ENCODE measurements at places on chromosomes 13 and 19.

- DNase-seq = no peak
Observed at GRCh38 chr19:36686365-36687213, 823 bp upstream of the ZNF567 start.

DNA sequence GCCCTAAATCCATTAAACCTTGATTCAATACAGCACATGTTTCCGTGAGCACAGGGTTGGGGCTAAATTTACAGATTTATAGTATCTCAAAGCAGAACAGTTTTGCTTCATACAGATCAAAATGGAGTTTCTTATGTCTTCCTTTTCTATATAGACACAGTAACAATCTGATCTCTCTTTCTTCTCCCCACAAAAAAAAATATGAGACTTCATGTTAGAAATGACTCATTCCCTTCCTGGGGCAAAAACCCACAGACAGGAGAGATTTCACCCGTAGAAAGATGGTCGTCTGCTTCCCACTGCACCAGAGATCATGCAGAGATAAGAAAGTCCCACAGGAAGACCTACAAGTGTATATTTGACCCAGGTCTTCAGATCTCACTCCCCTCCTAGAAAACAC is 7.7 kb upstream of the ZNF611 start:
- no peak for DNase-seq

DNA sequence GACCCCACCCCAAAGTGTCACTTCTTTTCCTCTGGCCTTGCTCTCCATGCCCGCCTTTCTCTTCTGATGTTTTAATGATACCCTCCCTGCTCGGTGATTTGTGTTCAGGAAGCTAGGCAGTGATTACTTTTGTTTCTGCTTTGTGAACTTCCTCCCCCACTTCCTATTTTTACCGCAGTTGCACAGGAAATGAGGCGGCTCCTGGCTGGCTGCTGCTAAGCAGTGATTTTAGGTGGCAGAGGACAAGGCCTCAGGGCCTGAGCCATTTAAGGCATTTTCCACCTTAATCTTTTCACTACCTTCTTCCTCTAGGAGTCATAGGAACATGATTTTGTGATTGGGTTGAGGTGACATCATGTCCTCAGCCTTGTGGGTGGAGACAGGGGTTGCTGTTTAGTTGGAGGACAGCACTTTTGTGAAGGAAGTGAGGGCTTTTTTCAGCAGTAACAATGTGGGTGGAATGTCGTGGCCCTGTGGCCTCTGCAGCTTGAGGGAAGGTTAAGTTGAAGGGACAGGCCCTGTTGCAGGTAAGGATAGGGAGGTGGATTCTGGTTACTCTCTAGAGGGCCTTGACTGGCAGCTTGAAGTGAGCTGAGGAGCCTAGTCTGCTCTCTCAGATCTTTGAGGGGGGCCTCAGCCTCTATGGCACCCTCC is 15.7 kb downstream of the GARRE1 start:
- no peak for DNase-seq

DNA sequence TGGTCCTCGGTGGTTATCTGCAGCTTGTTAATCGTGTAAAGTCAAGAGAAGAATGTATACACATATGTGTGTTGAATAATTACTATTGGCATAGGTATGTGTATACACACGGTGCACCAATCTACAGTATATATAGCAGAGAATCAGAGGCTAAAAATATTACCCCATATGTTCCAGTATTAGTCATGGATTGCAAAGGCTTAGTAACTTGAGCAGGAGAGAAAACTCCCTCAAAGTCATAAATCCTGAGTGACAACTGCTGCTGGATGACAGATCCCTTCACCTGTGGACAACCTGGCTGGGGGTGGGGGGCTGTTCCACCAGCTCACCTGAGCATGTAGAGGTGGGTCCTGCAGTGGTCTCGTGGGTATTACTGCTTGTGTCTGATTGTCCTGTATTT is 185.0 kb downstream of the ZNF536 start:
- no peak for DNase-seq

- DNase-seq = no peak
Observed at GRCh38 chr13:112574834-112575613, 12.9 kb downstream of the TUBGCP3 start.

DNA sequence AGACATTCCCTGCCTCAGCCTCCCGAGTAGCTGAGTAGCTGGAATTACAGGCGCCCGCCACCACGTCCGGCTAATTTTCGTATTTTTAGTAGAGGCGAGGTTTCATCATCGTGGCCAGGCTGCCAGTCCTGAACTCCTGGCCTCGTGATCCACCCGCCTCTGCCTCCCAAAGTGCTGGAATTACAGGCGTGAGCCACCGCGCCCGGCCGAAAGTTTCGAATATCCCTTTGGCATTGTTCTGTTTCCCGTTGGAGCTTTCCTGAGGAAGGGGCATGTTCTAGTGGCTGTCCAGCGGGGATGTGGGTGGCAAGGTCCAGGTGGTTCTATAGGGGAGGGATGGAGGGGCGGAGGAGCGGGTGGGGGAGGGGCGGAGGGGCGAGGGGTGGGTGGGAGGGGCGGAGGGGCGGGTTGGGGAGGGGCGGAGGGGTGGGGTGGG is 2.1 kb upstream of the BSG start:
- DNase-seq = no peak

DNA sequence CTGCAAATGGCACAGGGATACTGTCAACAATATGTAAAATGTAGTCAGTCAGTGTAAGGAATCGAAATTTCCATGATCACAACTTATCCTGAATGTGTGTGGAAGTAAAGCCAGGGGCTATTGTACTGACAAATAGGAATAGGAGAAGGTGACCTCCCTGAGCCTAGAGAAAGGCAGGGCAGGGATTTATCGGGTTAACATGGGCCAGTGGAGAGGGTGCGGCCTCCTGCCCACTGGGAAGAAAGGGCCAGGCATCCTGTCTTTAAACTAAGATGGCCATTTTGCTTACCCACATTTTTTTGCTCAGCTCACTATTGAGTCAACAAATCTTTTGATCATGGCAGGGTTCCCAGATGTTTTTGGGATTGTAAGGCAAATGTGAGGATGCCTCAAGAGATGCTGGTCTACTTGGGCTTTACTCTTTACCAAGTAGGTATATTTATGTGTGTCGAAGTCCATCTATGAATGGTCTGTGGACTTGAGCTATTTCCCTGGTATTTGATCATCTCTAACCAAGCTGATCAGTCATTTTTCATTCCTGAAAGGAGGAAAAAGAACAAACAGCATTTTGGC is 116.6 kb upstream of the RNF113B start:
- DNase-seq = no peak

- no peak for DNase-seq
Observed at GRCh38 chr13:79511611-79512010, 30.7 kb downstream of the NDFIP2 start.

DNA sequence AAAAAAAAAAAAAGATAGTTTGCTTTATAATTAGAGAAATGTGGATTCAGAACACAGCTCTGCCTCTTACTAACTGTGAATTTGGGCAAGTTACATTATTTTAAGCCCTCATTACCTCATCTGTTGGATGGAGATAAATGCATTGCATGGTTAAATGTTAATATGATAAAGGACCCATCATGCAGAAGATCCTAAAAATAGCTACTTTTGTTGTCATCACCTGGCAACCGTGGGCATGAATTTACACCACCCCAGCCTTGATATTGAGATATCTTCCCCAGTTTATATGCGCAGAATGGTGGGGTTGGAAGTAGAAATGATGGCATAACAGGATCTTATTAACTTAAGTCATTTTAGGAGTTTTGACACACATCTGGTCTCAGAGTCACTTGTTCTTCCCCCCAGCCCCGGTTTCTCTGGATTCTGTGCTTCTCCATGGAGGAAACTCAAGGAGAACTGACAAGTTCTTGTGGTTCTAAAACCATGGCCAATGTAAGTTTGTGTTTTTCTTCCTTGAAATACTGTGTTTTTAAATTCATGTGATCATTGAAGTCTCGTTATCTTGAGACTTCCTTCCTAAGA is 8.9 kb downstream of the ZNF546 start:
- DNase-seq = no peak

- DNase-seq = no peak
Observed at GRCh38 chr13:77065461-77066147, 38.6 kb upstream of the FBXL3 start.

GRCh38 chr13:72700509-72700908 is 26.9 kb downstream of the MZT1 start:
- no peak for DNase-seq

- no peak for DNase-seq
Observed at GRCh38 chr13:25117312-25117711, 21.4 kb downstream of the PABPC3 start.

DNA sequence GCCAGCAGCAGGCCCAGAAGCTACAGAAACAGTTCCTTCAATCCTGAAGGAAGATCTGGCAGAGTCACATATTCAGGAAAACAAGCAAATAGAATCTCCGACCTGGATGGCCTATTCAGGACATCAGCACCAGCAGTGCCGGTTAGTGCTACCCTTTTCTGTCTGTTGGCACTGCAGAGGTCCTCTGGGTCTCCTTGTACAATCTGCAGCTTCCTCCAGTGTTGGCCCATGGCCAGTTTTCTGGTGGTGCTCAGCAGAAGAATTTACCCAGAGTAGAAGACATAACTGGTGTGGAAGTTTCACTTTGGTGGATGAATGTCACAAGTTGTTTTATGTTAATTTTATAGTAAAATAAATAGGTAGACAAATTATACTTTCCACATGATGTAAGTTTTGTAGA is 498.1 kb downstream of the COG6 start:
- no peak for DNase-seq

DNA sequence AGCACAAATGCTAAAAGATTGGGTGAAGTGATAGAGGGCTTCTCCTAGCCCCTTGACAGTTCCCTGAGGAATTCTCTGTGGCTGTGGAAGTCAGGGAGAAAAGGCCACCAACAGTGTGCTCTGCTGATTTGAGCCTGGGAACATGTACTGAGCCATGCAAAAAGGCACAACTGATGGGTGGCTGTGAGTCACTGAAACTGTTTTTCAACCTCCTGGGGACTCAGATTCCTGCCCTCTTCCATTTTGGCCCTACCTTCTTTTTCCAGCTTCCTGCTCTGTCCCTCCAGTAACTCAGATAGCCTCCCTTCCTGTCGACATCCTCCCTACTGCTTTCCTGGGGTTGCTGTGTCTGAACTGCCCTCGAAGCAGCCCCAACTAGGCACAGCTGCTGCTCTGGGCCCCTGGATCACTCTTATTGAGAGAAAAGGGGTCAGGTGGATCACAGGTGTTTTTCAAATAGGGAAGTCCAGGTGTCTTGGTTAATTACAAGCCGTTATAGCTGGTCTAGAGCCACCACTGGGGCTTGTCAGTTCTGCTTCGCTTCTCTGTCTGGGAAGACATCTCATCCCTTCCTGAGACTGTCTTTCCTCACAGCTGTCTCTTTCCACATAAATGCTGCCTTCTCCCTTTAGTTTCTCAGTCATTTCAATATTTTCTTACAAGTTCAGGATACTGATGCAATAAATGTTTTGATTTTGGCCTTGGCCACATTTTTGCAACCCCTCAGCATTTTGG is 13.7 kb downstream of the FAM124A start:
- no peak for DNase-seq

DNA sequence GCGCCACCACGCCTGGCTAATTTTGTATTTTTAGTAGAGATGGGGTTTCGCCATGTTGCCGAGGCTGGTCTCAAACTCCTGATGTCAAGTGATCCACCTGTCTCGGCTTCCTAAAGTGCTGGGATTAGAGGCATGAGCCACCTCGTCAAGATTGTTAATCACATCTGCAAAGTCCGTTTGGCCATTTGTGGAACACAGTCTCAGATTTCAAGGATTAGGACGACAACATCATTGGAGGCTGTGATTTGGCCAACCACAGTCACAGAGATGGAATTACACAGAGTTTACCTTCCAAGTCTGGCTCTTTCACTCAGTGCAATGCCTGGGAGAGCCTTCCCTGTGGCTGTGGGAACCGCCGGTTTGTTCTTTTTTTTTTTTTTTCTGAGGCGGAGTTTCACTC is 17.8 kb downstream of the SULT2B1 start:
- DNase-seq = no peak

DNA sequence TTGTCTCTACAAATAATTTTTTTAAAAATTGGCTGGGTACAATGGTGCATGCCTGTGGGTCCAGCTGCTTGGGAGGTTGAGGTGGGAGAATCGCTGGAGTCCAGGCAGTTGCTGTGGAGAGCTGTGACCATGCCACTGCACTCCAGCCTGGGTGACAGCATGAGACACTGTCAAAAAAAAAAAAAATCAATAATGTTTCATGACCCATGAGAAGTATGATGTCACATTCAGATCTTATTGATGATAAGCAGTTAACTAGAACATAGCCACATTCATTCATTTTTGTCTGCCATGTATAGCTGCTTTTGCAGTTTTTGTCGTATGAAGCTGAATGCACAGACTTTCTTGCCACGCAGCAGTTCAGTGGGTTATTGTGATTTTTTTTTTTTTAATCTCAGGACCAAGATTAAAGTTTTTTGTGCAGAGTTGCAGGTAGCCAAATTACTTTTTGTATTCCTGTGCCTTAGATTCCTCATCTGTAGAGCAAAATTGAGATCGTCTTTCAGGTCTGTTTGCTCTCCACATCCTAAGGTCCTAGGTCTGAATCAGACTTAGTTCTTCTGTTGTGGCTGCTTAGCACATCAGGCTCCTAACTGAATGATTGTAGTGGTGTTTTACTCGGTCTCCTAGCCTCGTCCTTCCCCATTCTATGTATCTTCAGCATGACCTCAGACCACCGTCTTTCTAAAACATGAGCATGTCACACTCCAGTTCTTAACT is 145.2 kb downstream of the GGACT start:
- no peak for DNase-seq

DNA sequence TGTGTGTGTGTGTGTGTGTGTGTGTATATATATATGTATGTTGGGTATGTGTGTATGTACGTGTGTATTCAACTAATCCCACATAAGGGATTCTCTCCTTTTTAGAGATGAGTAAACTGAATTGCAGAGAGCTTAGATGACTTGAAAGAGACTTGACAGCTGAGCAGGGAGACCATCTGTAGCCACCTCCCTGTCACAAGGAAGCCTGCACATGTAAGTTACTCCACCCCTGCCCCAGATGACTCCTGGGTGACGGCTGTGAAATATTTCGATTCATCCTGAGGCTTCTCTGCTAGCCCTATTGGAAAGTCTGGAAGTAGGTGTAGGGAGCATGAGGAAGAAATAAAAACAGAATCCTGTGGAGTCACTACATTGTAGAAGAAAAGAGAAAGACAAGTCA is 480.4 kb downstream of the FOXO1 start:
- no peak for DNase-seq

GRCh38 chr19:49328741-49329140 is 3.8 kb upstream of the SLC6A16 start:
- DNase-seq = no peak

GRCh38 chr13:20501120-20501519 is 24.5 kb downstream of the CRYL1 start:
- no peak for DNase-seq

DNA sequence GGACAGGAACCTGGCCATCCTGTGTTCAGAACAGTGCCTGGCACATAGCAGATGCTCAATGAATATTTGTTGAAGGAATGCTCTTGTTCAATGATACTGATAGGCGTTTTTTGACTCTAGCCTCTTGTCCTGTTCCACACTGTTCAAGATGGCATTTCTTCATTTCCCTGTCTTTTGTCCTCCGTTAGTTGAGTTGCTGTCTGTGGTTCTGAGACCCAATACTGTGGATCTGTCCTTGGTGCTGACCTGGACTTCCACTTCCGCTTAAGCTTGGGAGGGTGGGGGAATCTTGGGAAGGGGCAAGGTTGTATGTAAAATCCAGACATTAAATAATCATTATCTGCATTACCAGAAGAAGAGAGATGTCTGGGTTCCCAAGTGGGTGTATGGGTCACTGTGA is 8.3 kb upstream of the KCNN4 start:
- DNase-seq = no peak

All from NCI-H510A (cell line).